Stimulated activated CD4-positive, alpha-beta T cell treated with anti-CD3 and anti-CD28 coated beads, Interleukin-1b, Interleukin-23, amount 100 ng/mL, for 1 hour (primary cell): ENCODE measurements at places on chromosomes 1 and 21.

GRCh38 chr1:235075048-235075776, 53.4 kb downstream of the TOMM20 start:
- DNase-seq = peak; percentile 45

- no peak for DNase-seq
Observed at GRCh38 chr1:227729881-227730629, 5.0 kb downstream of the JMJD4 start.

GRCh38 chr1:52502789-52503188, 50.1 kb downstream of the TUT4 start:
- DNase-seq = no peak

DNA sequence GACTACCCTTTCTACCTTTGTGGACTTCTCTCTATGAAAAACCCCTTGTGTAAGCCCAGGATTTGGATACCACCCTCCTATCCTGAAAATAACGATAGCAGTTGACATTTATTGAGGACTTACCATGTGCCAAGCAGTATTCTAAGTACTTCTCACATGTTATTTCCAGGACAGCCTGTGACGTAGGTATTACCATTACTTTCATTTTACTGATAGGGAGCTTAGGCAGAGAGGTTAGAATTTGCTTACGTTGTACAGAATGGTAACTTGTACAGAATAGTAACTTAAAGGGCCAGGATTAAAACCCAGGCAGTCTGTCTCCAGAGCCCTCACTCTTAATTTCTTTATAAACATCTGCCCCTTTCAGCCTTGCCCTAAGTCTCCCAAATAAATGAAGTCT, 138.3 kb downstream of the NTMT2 start:
- DNase-seq = no peak

GRCh38 chr1:68799096-68799495, 302.2 kb upstream of the DEPDC1 start:
- no peak for DNase-seq

DNA sequence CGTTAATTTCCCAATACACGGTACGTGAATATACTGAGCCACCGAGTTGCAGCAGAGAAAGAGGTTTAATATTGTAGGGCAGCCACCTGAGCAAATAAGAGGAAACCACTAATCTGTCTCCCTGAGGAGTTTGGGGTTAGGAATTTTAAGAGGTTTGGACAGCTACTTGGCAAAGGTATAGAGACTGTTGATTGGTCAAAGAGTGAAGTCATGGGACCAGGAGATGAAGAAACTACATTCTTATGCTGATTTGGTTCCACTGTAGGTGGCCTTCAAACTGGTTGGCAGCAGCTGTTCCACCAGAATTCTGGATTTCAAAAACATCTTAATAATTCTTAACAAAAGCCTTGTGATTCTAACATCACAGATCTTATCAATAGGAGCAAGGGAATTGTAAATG, 485.4 kb upstream of the PRMT6 start:
- no peak for DNase-seq

DNA sequence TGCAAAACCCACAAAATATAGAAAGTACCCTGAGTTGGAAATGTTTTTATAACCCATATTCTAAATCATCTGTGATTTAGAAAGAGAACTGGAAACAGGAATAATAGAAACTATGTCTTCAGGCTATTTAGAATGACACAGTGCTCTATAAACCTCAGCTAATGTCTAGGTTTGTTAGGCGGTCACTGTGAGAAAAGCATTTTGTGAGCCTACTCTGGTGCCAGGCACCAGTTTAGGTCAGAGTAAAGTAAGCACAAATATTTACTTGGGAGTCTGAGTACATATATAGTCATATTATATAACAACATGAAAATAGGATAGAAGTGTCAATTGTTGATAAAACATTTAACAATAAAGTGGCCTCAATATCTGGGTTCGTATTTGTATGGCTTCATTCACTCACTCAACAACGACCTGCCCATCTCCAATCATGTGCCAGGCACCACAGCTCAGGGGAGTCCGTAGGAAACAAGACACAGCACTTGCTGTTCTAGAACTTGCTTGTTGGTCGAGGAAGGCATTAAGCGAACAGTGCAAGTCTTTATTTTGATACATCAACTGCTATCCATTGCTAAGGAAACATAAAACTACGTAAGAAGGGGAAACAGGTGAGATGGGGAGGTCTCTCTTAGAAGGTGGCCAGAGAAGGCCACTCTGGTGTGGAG, 37.2 kb downstream of the GNB1 start:
- DNase-seq = no peak

- DNase-seq = no peak
Observed at GRCh38 chr1:45170151-45170742, 36.2 kb downstream of the ZSWIM5 start.

GRCh38 chr1:47866601-47867437, 130.4 kb downstream of the TRABD2B start:
- no peak for DNase-seq

DNA sequence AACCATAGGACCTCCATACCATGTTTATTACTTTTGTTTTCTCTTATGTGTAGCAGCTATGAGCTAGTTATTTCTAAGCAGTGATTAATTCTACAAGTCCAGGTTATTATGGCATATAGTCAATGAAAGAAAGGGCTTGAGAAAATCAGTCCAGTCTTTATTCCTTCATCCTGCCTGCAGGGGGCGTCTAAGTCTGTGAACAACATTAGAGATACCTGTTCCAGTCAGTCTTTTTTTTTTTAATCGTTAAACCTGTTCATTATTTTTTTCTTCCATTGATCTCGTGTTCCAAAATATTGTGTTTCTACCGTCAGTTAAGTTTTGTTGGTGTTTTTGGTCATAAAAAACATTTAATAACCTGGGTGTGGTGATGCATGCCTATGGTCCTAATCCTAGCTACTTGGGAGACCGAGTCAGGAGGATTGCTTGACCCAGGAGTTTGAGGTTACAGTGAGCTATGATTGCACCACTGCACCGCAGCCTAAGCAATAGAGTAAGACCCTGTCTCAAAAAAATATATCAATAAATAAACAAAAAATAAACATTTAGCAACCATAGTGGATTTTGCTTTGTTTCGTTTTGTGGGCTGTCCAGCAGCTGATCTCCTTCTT, 29.4 kb upstream of the CD2 start:
- DNase-seq = peak; percentile 66

DNA sequence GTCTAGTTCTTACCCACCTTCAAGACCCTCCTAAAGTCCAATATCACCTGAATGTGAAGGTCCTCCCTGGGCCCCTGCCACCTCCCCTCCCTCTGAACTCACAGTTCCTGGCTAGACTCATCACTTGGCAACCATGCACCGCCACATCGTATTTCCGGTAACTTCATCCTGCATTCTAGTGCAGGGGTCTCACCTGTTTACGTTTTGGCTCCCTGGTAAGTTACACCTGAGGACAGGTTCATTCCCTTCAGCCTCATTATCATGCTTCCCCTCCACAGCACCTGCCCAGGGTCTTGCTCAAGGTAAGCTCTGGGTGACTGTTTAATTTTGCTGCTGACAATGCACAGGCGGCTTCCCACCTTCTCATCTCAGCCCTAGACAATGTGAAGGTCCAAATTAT, 93.1 kb downstream of the MIS18A start:
- no peak for DNase-seq

GRCh38 chr1:59165353-59165752, 131.5 kb upstream of the FGGY start:
- DNase-seq = no peak

DNA sequence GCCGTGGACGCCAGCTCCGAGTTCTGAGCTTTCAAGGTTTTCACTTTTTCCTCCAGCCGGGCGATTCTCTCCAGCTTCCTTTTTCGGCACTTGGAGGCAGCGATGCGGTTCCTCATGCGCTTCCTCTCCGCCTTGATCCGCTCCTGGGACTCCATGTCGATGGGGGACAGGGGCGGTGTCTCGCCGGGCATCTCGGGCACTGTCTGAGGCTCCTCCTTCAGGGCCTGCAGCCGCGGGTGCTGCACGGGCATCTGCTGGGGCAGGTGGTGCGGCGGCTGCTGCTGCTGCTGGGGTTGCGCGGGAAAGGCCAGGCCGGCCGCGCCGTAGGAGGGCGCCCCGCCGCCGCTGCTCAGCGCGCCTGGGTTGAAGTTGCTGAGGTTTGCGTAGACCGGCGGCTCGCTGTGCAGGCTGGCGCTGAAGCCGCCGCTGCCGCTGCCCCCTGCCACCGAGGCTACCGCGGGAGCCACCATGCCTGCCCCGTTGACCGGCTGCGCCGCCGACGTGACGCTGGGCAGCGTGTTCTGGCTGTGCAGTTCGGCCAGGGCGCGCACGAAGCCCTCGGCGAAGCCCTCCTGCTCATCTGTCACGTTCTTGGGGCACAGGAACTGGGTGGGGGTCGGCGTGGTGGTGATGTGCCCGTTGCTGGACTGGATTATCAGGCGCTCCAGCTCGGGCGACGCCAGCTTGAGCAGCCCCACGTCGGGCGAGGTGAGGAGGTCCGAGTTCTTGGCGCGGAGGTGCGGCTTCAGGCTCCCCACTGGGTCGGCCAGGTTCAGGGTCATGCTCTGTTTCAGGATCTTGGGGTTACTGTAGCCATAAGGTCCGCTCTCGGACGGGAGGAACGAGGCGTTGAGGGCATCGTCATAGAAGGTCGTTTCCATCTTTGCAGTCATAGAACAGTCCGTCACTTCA, 1.4 kb downstream of the JUN start:
- peak; percentile 6 for DNase-seq

DNA sequence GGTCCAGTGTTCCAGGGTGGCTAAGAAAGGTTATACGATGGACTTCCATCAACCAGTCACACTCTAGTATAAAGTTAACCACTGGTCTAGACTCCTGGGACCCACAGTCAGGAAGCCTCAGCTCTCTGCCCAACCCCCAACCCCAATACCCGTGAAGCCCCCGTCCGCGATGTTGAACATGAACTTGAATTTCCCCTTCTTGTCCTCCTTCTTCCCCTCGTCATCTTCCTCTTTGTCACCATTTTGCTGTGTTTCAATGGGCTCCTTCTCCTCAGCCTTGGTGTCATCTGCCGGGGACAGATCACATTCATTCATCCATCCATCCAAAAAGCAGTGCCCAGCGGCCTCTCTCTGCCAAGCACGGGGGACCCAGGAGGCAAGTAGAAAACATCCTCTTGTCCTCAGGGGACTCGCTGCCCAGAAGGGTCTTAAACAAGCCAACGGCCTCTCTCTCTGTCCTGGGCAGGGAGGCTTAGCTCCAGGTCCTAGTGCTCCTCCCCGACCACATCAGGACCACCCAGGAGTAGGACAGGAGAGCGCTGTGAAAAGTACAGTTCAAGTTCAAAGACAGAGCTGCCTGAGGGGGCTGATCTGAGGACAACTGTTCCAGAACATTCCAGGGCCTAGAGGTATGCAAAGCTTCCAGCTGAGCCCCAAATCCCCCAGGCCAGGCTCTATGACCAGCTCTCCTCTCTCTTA, 66.5 kb downstream of the KCNAB2 start:
- DNase-seq = no peak

GRCh38 chr1:226185141-226186036, 1.2 kb downstream of the ACBD3 start:
- no peak for DNase-seq

DNA sequence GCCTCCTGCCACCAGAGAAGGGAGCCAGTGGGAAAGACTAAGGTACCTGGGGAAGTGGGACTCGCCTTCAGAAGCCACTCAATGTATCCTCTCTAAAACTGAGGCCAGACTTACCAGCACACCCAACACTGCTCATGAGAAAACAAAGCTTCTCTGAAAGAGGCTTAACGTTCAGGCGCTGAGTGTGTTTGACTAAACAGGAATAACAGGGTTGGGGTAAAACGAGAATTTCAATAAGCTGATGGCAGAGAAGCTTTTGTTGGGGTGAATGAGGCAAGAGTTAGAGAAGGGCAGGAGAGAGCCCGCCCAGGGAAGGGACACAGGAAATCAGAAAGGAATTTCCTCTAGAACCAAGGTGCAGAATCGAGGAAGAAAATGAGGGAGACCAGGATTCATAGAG, 1.7 kb upstream of the SPRR3 start:
- no peak for DNase-seq

- no peak for DNase-seq
Observed at GRCh38 chr1:24952413-24952841, 22.4 kb upstream of the RUNX3 start.

DNA sequence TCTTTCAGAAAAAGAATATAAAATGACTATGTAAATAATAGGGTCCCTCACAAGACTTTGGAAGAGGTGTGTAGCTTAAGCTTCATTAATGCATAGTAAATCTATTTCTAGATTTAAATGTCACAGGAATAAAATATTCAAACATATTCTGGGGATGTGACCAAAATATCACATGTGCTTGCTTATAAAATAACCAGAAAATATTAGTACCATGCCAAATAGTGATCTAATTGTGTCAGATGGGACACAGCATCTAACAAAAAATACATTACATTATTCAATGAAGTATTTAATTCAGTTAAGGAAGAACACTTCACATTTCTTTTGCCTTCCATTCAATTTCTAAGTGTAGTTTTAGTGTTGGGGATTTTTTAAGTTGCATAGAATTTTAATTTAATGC, 179.5 kb downstream of the LRRC40 start:
- DNase-seq = no peak

DNA sequence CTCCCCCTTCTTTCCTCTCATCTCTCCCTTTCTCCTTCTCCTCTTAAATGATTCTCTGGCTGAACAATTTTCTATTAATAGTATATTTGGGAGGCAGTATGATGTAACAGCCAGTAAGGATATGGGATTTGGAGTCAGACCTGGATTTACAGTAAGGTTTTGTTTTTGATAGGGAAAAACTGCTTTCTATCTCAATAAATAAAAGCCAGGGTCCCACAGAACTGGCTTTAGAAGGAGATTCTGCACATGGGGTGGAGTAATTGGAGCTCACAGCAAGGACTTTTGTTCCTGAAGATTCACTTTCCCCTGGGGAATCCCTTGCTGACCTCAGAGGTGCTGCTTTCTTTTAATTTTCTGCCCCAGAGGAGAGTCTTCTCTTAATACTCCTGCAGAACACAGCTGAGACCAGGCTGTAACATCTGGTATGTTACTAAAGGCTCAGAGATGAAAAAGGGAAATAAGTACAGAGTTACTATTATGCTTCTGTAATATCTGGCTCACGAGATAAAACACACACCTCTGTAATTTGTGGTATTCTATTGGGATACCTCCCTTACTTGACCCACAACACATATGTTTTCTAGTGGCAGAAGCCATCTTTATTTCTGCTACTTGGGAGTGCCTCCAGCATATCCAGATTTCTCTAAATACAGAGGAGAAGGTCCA, 13.4 kb downstream of the EPB41 start:
- no peak for DNase-seq

- no peak for DNase-seq
Observed at GRCh38 chr21:46115441-46116188, 17.7 kb downstream of the COL6A2 start.

GRCh38 chr1:15876357-15877055, 29.0 kb downstream of the SPEN start:
- no peak for DNase-seq
